ENCODE measurements at places on chromosomes 12 and 14. TPM values are rescaled to one million over a fixed set of nuclear protein-coding genes. Genes with fewer than 3 reads are reported as not detected.

DNA sequence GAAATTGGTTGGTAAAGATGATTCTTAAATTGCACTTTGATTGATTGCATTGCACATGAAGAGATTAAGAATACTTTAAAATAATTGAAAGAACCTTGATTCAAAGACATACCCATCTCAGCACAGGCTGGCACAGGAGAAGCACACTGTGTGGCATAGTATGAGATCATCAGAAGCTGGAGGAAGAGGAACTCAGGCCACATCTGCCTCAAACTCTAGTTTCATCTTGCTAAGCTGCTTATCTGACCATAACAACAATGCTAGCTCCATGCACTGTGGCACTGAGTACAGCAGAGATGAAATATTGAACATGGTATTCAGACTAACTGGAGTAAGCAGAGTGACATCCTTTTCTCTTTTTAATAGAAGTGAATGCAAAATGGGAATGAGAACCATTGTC lies 99.1 kb downstream of the TBC1D30 start:
- no peak for DNase-seq

DNA sequence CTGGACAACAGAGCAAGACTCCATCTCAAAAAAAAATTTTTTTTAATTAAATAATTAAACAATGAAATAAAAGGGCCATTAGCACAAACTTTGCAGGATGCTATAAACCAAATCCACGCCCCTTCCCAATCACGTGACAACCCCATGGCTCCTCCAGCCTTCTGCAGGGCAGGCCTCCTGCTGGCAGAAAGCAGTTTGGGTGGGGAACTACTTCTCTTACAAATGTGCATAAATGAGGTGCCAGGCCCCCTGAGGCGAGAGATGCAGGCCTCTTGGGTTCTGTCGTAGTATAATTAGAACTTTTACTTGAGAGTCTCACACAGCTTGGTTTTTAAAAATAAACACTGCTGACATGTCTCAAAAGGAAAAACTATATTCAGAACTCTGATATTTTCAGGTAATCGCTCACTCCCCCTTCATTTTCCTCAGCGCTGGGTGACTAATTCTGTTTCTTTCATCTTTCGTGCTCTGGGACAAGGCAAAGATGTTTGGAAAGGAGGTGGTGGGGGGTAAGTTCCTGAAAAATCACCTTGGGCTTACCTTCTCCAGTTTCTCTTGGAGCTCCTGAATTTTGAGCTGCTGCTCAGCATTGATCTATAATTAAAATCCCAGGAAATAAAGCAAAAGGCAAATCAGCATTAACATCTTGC lies 101.7 kb downstream of the CIT start:
- DNase-seq: no peak

- no peak for DNase-seq
Measured at GRCh38 chr12:121190523-121191031, 19.4 kb upstream of the P2RX4 start.

DNA sequence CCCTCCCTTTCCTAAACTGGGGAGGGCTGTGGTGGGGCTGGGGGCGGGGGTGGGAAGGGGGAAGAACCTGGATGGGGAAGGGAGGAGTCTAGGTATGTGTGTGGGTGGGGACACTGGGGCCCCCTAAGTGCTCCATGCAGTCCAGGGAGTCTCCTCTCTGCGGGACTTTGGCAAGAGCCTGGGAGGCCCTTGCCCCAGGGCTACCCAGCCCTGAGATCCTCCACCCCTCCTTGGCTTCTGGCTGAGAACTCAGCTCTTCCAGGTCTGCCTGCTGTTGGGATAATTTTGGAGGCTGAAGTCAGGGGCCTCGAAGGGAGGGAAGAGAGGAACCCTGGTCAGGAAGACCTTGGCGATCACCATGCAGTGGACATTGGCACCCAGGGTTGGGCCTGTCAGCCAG lies 2.2 kb upstream of the DLK1 start:
- DNase-seq: no peak

DNA sequence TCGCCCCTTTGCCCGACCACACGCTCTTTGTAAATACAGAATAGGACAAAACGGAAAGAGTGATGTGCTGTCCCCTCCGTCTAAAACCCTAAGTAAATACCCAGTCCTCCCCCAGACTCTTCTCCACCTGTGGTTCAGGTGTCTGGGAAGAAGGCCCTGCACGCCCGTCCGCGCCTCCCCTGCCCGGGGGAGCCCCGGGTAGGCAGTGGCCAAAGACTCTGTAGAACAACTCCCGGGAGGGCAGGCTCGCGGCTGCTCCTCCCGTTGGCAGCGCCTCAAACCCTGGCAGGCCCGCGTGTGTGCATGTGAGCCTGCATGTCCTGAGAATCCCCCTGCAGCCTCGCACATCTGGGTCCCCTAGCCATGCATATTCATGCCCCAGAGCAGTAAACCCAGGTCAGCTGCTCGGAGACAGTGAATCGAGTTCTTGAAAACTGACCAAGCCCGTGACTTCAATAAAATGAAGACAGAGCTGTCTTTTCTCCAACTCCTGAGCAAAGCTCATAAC lies 165.8 kb downstream of the MON2 start:
- no peak for DNase-seq

DNA sequence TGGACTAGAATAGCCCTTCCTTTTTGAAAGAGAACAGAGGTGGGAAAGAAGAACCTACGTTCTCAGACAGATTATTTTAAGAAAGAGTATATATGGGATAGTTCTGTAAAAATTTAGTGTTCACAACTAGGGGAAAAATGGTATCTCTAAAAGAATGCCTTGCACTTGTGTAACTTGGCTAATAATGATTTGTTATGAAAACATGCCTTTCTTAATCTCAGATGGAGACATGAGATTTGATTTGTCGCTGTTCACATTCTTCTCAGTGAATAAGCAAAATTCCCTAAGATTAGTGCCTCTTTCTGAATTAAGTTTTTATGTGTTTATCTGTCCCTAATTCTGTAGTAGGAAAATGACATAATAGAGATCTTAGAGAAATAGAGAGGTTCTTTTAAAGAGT lies 100.8 kb downstream of the USP15 start:
- DNase-seq: no peak

GRCh38 chr12:28158353-28158752 lies 31.9 kb upstream of the CCDC91 start:
- DNase-seq: no peak

- DNase-seq: no peak
Measured at GRCh38 chr12:69897744-69898143, 72.7 kb downstream of the MYRFL start.

The AICDA gene
- total RNA-seq: not detected

The TUBA1C gene
- total RNA-seq: 278 TPM

GRCh38 chr12:66756631-66757030 lies 77.8 kb upstream of the GRIP1 start:
- DNase-seq: no peak

The PROX2 gene
- not detected for total RNA-seq

DNA sequence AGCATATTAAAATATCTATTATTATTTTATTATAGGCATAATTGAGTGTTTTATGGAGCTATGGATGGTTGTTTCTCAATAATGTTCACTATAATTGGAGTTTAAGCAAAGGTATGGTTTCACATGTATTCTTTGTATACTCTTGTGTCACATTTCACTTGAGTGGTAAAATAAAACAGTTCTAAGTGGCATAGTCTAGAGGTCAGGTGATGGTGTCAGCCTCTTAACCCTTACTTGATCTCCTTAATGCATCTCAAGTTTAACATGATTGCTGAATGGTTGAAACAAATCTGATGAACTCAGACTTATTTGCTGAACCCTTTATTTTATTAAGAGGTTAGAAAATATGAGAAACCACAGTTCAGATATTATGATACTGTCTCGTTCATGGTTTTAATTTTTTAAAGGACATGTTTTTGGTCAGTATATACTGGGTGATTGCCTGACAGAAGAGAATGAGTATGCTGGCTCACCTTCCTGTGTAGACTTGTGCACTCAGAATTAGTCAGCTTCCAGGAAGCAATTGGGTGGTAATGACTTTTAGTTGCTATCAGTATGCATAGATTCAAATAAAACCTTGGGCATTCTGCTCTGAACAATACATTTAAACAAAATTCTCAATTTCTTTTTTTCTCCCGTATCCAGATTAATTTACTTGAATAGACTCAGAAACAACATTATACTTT lies 464.6 kb downstream of the PCNX1 start:
- no peak for DNase-seq

DNA sequence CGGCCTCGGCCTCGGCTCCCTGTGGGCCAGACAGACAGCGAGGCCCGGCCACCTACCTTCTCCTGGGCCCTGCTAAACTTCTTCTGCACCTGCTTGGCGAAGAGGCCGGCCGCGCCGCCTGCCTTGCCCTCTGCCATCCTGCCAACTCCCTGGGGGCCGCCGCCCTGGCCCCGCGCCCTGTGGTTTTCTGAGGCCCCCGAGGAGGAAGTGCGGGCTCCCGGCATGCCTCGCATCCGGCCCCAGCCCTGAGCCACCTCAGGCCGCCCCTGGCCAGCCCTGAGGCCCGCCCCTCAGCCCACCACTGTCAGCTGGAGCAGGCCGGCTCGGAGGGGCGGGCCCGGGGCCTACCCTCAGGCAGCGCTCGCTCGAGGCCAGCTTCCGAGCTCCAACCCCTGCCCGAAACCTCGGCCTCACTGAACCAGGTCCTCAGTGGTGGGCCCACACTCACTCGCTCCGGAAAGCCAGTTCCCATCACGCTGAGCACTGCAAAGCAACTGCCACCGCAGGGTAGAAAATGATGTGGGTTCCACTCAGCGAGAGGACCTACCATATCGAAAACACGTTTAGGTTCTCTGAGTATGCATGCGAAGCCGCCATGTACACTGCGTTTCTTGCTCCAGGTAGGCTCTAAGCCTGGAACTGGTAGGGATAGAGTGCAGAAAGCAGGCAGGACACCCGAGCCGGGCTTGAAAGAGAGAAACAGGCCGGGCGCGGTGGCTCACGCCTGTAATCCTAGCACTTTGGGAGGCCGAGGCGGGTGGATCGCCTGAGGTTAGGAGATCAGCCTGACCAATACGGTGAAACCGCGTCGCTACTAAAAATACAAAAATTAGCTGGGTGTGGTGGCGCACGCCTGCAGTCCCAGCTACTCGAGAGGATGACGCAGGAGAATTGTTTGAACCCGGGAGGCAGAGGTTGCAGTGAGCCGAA lies at the start of gene BIN2:
BIN2 (minus strand) TSS at position 209 of the 930 bp plus-strand sequence; CDS start at position 137, 72 bp downstream.
- DNase-seq: peak; percentile 77
